ENCODE measurements at places on chromosomes 4 and X.

- DNase-seq = peak; percentile 39
Observed at GRCh38 chrX:40145923-40146261, 48.1 kb upstream of the BCOR start.

GRCh38 chr4:153777421-153777820 is 11.5 kb downstream of the SFRP2 start:
- no peak for DNase-seq

- DNase-seq = no peak
Observed at GRCh38 chrX:108417257-108417656, 21.0 kb downstream of the COL4A6 start.

DNA sequence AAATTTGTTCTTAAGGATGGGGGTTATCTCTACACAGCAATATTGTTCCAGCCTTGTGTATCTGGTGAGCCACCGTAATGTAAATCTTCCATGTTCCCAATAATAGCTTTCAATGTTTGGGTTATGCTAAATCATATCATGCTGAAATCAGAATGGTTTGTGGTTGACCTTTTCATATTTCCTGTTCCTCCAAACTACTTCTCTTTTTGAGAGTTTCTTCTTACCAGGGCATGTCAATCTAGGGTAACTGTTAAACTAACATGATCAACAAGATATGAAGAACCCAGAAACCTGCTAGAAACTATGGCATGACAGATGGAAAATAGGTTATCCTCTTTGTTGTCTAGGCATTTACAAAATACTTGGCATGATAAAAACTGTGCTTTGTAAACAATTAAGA is 22.0 kb downstream of the TNMD start:
- no peak for DNase-seq

GRCh38 chr4:157020882-157021281 is 49.3 kb upstream of the PDGFC start:
- no peak for DNase-seq

DNA sequence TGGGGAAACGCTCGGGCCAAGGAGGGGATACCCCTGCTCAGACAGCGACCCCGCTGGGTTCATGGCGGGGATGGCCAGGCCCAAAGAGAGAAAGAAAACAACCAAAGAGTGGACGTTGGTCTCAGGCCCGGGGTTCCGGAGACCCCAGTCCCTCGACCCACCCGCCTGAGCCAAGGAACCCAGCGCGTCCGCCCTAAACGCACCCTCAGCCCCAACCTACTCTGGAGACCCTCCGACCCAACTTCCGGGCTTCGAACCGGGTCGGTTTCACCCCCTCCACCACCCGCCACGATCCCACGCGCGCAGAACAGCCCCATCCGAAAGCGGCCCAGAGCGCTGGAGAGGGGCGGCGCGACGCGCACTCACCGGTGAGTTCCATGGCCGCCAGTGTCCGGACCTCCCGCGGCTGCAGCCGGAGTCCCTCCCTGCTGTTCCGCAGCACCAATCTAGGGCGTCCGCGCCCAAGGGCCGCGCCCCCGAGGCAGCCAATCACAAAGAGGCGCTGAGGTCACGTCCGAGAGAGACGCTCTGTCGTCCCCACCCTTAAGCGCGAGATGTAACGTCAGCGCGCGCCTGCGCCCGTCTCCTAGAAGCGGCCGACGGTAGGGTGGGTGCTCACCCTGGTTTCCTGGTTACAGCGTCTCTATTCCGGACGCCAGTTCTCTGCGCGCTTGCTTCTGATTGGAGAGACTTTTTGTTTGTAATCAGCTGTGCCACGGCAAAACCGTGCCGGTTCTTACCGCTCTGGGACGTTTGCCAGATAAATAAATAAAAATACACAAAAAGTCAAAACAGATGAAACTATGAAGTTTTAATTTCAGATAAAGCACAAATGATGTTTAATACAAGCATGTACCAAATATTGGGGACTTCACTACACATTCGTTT is at the start of gene PIGA:
TSS of gene PIGA (minus strand) at position 389 of the 888 bp plus-strand sequence. CDS start 3,593 bp downstream, outside the sequence.
- DNase-seq = peak; percentile 98

DNA sequence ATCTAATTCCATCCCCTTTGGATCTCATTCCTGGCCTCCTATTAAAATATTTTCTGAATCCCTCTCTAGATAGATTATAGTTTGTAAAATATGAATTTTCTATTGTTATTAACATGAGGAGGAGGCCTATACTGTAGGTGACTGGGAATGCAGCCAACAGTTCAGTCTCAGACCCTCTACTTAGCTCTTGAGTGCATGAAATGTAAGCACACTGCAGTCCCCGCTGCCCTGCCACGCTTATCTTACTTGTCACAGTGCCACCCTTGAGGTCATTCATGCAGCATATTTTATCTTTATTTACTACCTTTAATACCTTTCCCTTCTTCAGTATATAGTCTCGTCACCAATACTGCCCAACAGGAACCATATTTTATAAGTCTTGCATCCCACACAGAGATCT is 151.0 kb downstream of the CAMK2D start:
- DNase-seq = no peak

GRCh38 chr4:158428242-158428641 is 93.4 kb upstream of the RXFP1 start:
- DNase-seq = no peak

- DNase-seq = peak; percentile 61
Observed at GRCh38 chr4:141132709-141133145, 542 bp downstream of the RNF150 start.

DNA sequence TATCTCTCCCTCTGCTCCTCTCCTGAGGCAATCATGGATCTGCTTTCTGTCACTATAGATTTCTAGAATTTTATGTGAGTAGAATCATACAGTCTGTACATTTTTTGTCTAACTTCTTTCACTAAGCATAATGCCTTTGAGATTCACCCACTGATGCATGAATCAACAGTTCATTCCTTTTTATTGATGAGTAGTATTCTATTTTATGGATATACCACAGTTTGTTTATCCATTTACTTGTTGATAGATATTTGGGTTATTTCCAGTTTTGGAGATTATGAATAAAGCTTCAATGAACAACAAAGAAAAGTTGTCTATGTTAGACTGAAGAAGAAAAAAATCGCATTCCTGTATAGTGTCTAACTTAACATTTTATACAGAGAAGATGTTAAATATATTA is 30.5 kb downstream of the PHKA1 start:
- DNase-seq = no peak

GRCh38 chrX:13689741-13690211 is 848 bp downstream of the RAB9A start:
- peak; percentile 43 for DNase-seq

- peak; percentile 69 for DNase-seq
Observed at GRCh38 chrX:42119076-42119475, 195.7 kb upstream of the CASK start.

All from foreskin fibroblast (primary cell).